ENCODE measurements at places on chromosomes 16 and 17.

DNA sequence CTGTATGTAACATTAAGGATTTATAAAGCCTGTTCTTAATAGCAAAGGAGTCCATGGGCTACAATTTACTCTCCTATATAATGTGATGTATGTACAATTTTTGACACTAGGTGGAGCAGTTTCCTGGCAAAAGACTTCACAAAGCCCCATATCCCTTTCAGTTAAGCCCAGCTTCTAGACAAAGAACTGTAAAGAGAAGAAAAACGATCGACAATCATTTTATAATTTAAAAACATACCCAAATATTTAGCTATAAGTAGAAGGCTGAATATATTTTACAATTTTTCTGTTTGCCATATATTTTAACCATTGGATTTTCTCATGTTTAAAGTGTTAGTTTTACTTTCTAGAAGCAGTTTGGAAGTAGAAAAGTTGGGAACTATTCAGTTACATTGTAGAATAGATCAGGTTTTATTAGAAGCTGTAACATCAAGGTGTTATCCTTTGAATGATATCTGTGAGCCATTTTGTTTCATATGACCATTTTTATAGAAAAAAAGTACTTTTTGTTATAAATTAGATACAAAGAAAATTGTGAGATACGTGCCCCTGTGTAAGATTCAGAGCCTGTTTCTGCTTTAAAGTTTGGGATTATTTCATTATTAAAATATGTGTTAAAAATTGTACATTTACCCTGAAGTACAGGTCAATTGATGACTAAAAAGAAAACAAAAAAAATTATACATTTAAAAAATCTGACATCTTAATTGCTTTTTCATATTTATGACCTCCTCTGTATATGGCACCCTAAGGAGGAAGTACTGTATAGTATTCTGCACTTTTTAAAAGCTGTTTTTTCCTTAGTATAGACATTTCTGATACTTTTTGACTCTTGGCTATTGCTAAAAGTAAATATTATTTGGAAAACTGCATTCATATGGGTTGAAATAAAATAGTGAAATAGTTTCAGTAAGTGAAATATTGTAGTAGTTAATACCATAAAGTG, 46.3 kb downstream of the VMP1 start:
- peak; percentile 16 for DNase-seq

GRCh38 chr16:29974291-29975133, 844 bp downstream of the TAOK2 start:
- DNase-seq = no peak

DNA sequence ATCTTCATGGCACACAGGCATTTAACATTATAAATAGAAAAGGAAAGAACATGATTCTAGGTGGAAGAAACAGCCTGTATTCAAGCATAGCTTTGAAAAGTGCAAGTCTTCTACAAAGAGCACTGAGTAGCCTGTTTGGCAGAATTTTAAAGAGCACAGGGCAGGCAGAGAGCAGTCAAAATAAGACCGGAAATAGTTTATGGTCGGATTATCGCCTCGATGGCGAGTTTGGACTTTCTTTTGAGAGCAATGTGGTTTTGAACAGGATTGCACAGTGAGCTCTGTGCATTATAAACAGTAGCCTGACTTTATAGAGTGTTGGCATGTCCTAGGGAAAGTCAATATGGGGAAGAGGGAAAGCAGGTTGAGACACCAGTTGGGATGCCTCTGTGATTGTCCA, 6.2 kb upstream of the TMEM100 start:
- no peak for DNase-seq

DNA sequence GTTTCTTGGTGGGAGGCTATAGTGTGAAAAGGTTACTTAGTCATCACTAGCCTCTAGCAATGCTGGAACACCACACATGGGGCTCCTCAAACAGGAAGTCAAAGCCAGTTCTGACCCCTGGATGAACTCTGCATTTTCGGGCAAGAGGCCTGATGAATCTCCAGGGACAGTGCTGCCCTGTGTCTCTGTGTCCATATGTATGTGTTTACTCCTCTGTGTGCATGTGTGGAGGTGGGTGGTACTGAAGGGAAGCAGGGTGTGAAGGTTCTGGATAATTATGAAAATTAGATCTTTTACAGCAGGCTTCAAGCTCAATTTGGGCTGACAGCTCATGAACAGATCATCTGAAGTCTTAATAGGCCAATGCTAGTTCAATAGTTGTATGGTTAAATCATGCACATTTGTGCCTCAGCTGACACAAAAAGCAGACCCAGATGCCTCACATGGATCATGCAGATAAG, 133.6 kb downstream of the SNX11 start:
- no peak for DNase-seq

DNA sequence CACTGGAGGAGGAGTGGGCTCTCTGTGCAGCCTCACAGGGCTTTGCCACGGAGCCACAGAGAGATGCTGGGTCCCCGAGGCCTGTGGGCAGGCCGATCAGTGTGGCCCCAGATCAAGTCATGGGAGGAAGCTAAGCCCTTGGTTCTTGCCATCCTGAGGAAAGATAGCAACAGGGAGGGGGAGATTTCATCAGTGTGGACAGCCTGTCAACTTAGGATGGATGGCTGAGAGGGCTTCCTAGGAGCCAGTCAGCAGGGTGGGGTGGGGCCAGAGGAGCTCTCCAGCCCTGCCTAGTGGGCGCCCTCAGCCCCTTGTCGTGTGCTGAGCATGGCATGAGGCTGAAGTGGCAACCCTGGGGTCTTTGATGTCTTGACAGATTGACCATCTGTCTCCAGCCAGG, 3.9 kb downstream of the NXPH3 start:
- no peak for DNase-seq

DNA sequence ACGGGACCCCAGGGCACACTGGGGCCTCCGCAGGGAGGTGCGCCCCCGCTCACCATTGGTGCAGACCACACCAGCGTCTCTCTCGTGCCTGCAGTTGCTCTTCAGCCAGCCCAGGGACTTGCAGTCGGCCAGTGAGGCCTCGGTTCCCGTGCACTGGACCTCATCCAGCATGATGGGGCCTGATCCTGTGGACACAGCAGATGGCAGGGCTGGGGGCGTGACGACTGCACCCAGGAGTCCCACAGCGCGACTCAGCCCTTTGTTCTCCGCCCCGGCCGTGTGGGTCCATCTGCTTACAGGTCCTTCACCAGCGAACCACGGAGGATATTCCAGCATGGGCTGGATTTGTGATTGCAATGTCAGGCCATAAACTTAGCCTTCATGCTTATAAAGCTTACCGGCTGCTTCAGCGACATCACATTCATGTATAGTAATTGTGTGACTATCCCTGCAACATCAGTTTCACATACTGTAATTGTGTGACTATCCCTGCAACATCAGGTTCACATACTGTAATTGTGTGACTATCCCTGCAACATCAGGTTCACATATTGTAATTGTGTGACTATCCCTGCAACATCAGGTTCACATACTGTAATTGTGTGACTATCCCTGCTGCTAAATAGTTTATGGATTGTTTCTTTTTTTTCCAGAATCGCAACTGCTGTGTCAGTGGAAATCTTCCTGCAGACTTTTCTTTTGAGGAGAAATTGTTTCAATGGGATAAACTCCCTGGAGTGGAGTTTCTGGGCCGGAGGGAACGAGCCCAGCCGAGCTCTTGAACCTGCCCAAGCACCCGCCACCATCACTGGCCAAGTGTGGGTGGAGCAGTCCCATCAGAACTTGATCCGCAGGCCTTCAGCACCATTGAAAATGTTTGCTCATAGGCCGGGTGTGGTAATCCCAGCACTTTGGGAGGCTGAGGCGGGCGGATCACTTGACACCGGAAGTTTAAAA, 4.8 kb downstream of the LGALS3BP start:
- no peak for DNase-seq
